ENCODE measurements at places on chromosomes 1 and 21. TPM values are rescaled to one million over a fixed set of nuclear protein-coding genes. Genes with fewer than 3 reads are reported as not detected.

Gene DTL
- 0.08 TPM for total RNA-seq

Gene OR2L5
- not detected for total RNA-seq

Gene ITGB2
- total RNA-seq = 64.3 TPM

Gene EPHX1
- 133 TPM for total RNA-seq

Gene ROR1
- total RNA-seq = 6.0 TPM

Gene PYHIN1
- 1.2 TPM for total RNA-seq

Gene ERO1B
- total RNA-seq = 8.1 TPM

Gene LHX8
- not detected for total RNA-seq

Gene BTBD19
- 3.4 TPM for total RNA-seq

Gene SAMSN1
- 5.2 TPM for total RNA-seq

Gene MYBPH
- total RNA-seq = not detected

Gene C8B
- total RNA-seq = not detected

Gene MAP1LC3C
- total RNA-seq = 4.4 TPM

Gene DISP1
- total RNA-seq = 14.0 TPM

Gene KTI12
- total RNA-seq = 7.4 TPM

Gene SLC44A3
- 0.47 TPM for total RNA-seq

Gene ARHGEF16
- 2.3 TPM for total RNA-seq

Gene GSTM5
- total RNA-seq = 9.2 TPM

Gene DNM3
- 5.0 TPM for total RNA-seq

Gene RIMS3
- 12.8 TPM for total RNA-seq

Gene UBE2J2
- total RNA-seq = 30.7 TPM

Gene AMPD1
- not detected for total RNA-seq

Gene NKAIN1
- not detected for total RNA-seq

Gene PAX7
- total RNA-seq = not detected

Gene CATSPERE
- 2.2 TPM for total RNA-seq

Gene MRPS15
- 62.7 TPM for total RNA-seq

Gene SPOCD1
- 0.27 TPM for total RNA-seq

Gene S100A14
- total RNA-seq = 0.85 TPM

Gene PEAR1
- total RNA-seq = 10.7 TPM

Gene KCNJ15
- total RNA-seq = 1.1 TPM

Gene NHLH1
- total RNA-seq = not detected

Gene FCRLB
- total RNA-seq = 0.15 TPM

Gene CD1C
- total RNA-seq = not detected

Gene DCDC2B
- total RNA-seq = not detected

Gene ARHGEF10L
- total RNA-seq = 76.5 TPM
